ENCODE measurements at places on chromosomes 13 and 19. TPM values are rescaled to one million over a fixed set of nuclear protein-coding genes. Genes with fewer than 3 reads are reported as not detected.

Gene FAM216B
- total RNA-seq = 0.99 TPM

- no peak for DNase-seq
These were observed 495.4 kb downstream of the LMO7 start for GRCh38 chr13:76131551-76131950.

GRCh38 chr19:29040951-29041350 lies 172.0 kb downstream of the UQCRFS1 start:
- DNase-seq = no peak

GRCh38 chr13:20708216-20708615 lies 4.7 kb downstream of the IL17D start:
- no peak for DNase-seq

Gene MAG
- total RNA-seq = not detected

- DNase-seq = no peak
These were observed 139.7 kb downstream of the SLITRK6 start for GRCh38 chr13:85659493-85659892.

DNA sequence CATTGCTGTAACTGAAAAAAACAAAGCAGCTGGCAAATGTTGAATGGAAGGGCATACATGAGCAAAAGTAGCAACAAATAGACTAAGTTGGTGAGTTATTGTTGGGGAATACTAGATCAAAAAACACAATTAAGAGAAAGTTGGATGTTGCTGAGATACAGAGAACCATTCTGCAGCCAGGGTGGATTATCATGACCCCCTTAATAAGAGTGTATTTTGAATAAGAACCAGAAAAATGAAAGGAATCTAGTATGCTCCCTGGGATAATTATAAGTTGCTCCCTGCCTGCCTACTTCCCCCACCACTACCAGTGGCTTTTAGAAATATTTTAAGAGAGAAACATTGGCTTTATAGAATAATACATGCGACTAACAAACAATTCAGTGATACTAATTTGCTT lies 14.5 kb upstream of the TRPC4 start:
- DNase-seq = no peak

Gene HPN
- total RNA-seq = 3.4 TPM

GRCh38 chr13:59475911-59476310 lies 687.8 kb downstream of the DIAPH3 start:
- DNase-seq = no peak

Gene CYP4F12
- total RNA-seq = 3.3 TPM

GRCh38 chr19:47036097-47036651 lies 12.2 kb downstream of the TMEM160 start:
- DNase-seq = no peak

Gene LRRC4B
- 0.47 TPM for total RNA-seq

Gene ADAT3
- total RNA-seq = 1.8 TPM

Gene KIR3DL2
- total RNA-seq = not detected
